ENCODE measurements at places on chromosomes 7 and 10.

DNA sequence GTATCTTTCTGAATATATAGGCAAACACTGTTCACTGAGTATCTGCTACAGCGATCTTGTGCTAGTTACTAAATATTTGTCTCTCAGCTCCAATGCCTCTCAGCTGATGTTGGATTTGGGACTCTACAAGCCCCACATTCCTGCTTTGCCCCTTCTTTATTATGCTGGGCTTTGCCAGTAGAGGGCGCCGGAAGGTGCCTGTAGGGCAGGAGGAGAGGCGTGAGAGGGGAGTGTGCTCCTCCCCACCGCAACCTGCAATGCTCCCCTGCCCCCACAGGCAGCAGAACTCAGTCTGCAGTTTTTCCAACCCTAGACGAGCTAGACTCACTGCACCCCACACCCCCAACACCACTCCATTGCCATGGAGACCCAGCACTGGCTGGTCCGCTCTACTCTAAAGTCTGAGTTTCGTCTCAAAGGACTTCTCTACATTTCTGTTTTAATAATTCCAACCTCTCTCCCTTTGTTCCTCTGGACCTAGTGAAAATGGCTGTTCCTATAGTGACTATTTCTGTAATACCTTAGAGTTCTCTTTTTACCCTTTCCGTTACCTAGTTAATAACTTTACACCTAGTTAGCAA is 337.6 kb downstream of the CCSER2 start:
- no peak for DNase-seq

GRCh38 chr7:134457210-134457609 is 1.7 kb downstream of the AKR1B1 start:
- no peak for DNase-seq

DNA sequence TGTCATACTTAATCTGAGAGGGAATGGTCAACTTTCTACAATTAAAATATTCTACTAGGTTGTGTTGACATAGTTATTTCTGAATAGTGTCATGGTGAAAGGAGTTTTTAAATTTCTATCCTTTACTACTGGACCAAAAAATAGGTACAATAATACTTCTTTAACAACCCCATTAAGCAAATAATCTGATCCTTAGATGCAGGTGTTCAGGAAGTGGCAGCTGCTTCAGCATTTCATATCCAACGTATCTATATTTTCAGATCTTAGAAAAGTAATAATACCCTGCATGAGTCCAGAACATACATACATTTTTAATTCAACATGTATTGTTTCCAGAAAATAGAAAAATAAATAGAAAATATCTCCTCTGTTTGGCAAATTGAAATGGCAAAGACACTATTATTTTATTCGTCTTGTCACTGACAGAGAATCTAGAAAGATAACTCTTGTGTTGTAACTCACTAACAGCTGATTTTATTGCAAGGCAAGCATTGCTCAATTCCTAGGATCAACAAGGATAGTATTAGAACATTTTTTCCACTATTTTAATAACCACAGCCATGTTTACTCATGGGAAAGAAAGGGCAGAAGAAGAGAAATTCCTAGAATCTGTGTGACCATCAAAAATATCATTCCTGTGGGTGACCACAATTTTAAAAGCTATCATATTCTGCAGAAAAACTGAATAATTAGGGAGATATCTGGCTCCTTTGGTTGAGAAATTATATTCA is 159.3 kb upstream of the CNTNAP2 start:
- no peak for DNase-seq

DNA sequence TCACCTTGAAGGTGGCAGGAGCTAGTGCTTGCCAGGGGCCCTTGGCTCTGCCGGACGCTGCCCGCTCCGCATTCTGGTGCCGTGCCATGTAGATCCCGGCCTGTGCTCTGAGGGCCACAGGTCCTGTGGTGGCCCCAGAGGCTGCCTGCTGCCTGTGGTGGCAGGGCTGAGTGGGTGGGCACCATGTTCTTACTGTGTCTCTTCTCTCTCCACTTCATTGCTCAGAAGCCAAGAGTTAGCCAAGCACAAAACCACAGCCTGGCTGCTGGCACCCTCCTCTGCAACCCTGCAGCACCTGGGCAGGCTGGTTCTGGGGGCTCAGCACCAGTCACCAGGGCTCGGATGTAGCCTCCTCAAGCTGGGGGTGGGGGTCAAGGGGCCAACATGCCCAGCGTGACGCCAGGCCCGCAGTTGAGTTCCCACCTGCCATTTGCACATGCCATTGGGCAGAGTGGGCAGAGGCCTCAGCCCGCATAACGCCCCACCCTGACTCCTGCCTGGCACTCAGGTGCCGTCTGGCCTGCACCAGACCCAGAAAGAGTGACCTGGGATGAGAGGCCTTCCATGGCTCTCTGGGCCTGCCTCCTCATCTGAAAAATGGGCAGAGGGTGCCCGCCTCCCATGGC is 16.3 kb downstream of the ZMIZ1 start:
- DNase-seq = no peak

GRCh38 chr7:84200859-84201258 is 6.3 kb upstream of the SEMA3A start:
- DNase-seq = no peak

DNA sequence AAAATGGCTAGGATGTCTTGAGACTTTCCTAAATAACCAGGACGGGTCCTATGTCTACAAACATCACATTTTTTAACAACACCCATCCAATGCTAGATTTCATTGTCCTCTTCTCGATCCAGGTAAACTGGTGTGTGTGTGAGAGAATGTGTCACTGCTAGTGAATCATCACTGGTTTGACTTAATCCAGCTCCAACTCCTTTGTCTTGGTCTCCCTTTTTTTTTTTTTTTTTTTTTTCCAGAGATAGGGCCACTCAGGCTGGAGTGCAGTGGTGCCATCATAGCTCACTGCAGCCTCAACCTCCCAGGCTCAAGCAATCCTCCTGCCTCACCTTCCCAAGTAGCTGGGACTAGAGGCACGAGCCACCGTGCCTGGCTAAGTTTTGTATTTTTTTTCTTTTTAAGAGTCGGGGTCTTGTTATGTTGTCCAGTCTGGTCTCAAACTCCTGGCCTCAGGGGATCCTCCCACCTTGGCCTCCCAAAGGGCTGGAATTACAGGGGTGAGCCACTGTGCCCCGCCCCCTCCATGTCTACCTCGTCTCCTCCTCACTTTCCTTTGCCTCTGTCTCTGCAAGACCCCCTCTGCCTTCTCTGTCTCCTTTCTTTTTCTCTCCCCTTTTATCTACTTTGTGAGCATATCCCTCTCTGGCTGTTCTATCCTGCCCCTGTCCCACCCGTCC is 2.2 kb upstream of the UFSP1 start:
- no peak for DNase-seq

GRCh38 chr7:51297986-51298385 is 18.6 kb downstream of the COBL start:
- DNase-seq = no peak
